CD4-positive, alpha-beta T cell treated with Interleukin-6 at 100 ng/mL for 8 hours (primary cell): ENCODE measurements at places on chromosomes 5 and 9.

GRCh38 chr9:35690614-35691333 lies 1.0 kb upstream of the TPM2 start:
- peak; percentile 31 for DNase-seq

- no peak for DNase-seq
These were observed 65.6 kb downstream of the COL5A1 start for GRCh38 chr9:134707031-134707680.

DNA sequence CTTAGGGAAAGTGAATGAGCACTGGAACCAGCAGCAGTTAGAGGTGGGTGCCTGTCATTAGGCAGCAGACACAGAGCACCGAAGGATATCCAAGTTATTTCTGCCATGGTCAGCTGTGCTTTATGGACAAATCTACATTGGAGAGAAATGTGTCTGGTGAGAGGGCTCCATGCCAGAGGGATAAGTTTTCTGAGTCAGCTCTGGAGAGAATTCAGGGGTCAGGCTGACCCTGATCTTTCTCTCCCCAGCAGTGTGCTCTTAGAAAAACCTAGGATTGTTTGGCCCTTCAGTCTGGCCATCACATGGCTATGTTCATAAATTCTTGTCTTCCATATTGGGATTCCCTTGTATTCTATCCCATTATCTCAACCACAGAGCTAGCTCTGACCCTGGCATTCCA lies 8.9 kb upstream of the IL17B start:
- no peak for DNase-seq

- no peak for DNase-seq
These were observed 305.8 kb downstream of the PDE4D start for GRCh38 chr5:59587489-59588337.

DNA sequence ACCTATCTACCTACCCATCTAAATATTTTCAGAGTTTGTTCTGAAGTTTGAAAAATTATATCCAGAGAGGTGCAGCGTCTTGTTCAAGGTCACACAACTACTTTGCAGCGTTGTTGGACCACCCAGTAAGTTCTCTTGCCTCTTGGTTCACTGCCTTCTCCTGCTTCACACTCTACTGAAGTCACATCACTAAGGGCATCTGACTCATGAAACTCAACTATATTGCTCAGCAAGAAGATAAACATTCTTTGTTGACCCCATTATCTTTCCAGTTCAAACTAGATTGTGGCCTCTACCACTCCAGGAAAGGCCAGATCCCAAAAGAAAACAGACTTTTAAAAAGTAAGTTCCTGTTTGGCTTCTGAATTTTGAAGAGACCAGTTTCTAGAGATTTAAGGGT lies 326.9 kb downstream of the SLIT3 start:
- DNase-seq, result no peak

GRCh38 chr5:76401801-76402250 lies 1.3 kb upstream of the IQGAP2 start:
- DNase-seq, result peak; percentile 19

DNA sequence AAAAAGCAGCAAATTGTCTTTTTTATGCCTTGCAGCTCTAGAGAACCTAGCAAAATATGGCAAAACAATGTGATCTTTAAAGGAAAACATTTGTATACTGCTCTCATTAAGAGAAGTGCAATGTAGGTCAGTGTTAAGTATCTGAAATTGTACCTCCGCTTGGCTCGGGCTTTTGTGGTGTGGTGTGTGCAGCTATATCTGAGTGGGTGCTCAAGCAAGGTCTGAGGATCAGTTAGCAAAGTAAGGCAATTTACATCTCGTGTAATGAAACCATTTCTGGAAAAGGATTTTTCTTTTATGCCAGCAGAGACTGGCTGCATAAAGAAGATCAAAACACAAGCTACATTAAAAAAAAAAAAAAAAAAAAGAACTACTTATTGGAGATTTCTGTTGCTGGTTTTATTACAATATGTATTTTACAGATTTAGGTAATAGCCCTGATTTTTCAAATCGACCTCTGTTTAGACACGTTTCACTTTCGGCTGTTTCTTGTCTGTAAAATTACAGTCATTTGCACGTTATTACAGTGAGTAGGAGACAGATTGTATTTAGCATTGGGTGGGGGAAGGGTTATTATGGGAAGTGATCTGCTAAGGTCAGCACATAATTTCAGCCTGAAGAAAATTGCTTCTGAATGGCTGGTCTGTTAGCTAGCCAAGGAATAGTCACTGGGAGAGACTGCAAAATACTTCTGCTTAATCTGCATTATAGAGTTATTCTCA lies 7.9 kb upstream of the ZNF608 start:
- DNase-seq, result no peak

GRCh38 chr9:85536076-85536475 lies 205.7 kb downstream of the AGTPBP1 start:
- no peak for DNase-seq

- no peak for DNase-seq
These were observed 206.4 kb upstream of the IL12B start for GRCh38 chr5:159536646-159537045.
